ENCODE measurements at places on chromosomes 5 and 9.

DNA sequence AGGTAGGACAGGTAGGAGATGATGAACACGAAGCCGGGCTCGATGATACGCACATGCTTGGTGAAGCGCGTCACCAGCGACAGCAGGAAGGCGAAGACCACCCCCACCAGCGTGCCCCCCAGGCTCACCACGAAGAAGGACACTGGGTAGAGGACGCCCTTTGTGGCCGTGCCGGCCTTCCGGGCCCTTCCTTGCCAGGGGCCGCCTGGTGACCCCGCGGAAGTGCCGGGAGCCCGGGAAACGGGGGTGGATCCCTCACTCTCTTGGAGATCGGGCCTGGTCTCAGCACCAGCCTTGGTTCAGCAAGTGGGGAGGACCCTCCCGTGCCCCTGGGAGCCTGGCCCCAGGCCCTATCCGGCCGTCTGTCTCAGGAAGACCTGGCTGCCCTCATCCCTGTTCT lies 39.7 kb downstream of the SLC9A3 start:
- DNase-seq, result no peak

GRCh38 chr5:61123145-61123544 lies 39.1 kb downstream of the SMIM15 start:
- DNase-seq, result no peak

DNA sequence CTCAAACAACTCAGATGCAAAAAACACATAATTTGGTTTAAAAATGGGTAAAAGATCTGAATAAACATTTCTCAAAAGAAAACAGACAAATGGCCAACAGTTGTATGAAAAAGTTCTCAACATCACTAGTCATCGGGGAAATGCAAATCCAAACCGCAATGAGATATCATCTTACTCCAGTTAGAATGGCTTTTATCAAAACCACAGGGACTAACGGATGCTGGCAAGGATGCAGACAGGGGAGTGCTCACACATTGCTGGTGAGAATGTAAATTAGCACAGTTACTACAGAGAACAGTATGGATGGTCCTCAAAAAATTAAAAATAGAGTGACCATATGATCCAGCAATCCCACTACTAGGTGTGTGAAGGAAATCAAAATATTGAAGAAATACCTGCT lies 589.1 kb upstream of the ADAMTS16 start:
- no peak for DNase-seq

DNA sequence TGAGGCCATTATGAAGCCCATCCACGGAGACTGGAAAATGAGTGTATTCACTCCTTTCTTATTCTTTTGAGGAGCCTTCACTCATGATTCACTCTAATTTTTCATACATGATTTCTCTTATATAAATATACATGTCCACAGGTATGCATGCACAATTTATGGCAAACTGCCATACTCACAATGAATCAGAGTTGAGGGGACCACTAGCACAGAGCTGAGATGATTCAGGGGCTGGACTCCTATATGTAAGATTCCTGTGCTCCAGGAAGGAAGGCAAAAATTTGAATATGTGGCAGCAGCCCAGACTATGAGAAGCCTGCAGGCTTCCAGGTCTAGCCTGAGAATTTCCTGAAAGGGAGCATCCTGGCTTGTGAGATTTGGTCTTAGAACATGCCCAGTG lies 484.6 kb downstream of the PRELID2 start:
- peak; percentile 71 for DNase-seq
